Activated naive CD8-positive, alpha-beta T cell treated with anti-CD3 and anti-CD28 coated beads, Interleukin-2, amount 50 U/mL, for 24 hours (primary cell): ENCODE measurements at places on chromosomes 11 and 22.
A peak's percentile ranks its signal among the peaks of the same experiment; 100 is the strongest.

DNA sequence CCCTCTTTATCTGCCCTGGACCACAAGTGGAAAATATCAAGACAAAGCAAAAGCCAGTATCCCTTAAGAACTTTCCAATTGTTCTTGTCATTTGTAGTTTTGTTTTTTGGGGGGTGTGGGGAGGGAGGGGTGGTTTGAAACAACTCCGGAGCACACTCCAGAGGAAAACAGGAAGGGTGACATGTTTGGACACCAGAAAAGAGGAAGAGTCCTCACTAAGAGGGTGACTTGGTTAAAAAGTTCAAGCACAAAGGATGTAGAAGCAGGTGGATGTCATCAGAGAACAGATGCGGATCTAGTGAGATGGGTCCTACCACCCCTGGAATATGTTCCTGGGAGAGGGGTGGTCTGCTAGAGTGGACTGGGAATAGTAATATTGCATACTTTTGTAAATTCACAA, 25.8 kb downstream of the ADAMTS8 start:
- H3K4me1 ChIP-seq: peaks cover 13% of the 10 kb centered on the region
- DNase-seq: no peak
- no peak overlapping the region for H3K27ac ChIP-seq
- H3K27me3 ChIP-seq: peaks cover 26% of the 10 kb centered on the region
- no peak overlapping the region for H3K4me3 ChIP-seq
- H3K36me3 ChIP-seq: no peaks in the 10 kb centered on the region

DNA sequence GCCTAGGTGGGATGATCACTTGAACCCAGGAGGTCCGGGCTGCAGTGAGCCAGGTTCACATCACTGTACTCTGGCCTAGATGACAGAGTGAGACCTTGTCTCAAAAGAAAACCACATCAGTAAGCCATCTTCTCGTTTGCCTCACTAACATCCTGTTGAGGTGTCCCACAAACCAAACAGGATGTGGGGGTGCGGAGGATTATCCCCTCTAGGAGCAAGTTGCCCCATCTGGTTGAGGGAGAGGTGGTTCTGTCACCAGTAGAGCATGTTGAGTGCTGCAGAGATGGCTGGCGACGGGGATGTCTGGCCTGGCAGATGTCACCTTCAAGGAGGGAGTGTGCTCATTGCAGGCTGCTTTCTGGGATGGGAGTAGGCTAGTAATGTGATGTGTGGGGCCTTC, 72.4 kb downstream of the ZNRF3 start:
- peaks cover 2% of the 10 kb centered on the region for H3K36me3 ChIP-seq
- peaks cover 33% of the 10 kb centered on the region for H3K4me1 ChIP-seq
- DNase-seq: peak; percentile 82
- H3K4me3 ChIP-seq: peak overlapping the region; percentile 49
- peak overlapping the region; percentile 84 for H3K27ac ChIP-seq

DNA sequence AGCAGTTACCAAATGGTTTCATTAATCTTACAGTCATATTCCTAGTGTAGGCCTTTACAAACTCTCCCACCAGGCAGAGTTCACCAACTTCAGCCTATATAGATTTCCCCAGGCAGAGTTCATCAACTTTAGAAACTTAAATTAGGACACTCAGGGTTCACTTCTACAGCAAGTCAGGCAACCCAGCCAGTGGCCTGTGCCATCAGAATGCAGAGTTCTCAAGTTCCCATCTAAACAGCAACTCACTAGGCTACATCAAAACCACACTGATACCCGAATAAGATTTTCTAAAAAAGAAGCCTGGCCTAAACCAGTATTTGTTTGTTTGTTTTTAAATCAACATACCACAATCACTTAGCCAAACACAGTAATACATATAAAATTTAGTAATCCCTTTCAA, 33.7 kb downstream of the PICALM start:
- H3K4me1 ChIP-seq: peaks cover 55% of the 10 kb centered on the region
- no peak overlapping the region for H3K4me3 ChIP-seq
- DNase-seq: no peak
- H3K27ac ChIP-seq: no peak overlapping the region

- H3K27ac ChIP-seq: no peak overlapping the region
- DNase-seq: no peak
- no peak overlapping the region for H3K4me3 ChIP-seq
Measured at GRCh38 chr11:1780700-1781592, 17.2 kb upstream of the CTSD start.

- peaks cover 23% of the 10 kb centered on the region for H3K4me1 ChIP-seq
- DNase-seq: no peak
- H3K27ac ChIP-seq: no peak overlapping the region
- no peaks in the 10 kb centered on the region for H3K36me3 ChIP-seq
- no peak overlapping the region for H3K4me3 ChIP-seq
Measured at GRCh38 chr11:112541140-112542046, 280.7 kb upstream of the PLET1 start.

DNA sequence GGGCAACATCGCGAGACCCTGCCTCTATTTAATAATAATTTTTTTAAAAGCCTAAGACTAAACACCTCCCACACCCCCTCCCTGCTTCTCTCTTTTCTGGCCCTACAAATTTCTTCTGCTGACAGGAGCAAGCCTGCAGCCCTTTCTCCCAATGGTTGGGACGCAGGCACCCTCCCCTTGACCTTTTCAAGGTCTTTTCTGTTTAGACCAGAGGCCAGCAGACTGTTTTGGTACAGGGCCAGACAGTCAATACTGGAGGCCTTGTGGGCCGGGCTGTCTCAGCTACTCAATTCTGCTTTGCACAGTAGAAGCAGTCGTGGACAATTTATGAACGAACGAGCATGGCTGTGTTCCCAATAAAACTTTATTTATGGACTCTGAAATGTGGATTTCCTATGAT, 92.3 kb downstream of the SCN3B start:
- peaks cover 17% of the 10 kb centered on the region for H3K4me1 ChIP-seq
- H3K27me3 ChIP-seq: peaks cover 3% of the 10 kb centered on the region
- H3K36me3 ChIP-seq: no peaks in the 10 kb centered on the region
- no peak overlapping the region for H3K4me3 ChIP-seq
- no peak for DNase-seq
